ENCODE measurements at places on chromosomes 3 and 15.

- no peak for DNase-seq
These were observed 23.9 kb downstream of the PLXNB1 start for GRCh38 chr3:48405971-48406370.

- no peak for DNase-seq
These were observed 242.6 kb upstream of the THBS1 start for GRCh38 chr15:39338251-39338650.

DNA sequence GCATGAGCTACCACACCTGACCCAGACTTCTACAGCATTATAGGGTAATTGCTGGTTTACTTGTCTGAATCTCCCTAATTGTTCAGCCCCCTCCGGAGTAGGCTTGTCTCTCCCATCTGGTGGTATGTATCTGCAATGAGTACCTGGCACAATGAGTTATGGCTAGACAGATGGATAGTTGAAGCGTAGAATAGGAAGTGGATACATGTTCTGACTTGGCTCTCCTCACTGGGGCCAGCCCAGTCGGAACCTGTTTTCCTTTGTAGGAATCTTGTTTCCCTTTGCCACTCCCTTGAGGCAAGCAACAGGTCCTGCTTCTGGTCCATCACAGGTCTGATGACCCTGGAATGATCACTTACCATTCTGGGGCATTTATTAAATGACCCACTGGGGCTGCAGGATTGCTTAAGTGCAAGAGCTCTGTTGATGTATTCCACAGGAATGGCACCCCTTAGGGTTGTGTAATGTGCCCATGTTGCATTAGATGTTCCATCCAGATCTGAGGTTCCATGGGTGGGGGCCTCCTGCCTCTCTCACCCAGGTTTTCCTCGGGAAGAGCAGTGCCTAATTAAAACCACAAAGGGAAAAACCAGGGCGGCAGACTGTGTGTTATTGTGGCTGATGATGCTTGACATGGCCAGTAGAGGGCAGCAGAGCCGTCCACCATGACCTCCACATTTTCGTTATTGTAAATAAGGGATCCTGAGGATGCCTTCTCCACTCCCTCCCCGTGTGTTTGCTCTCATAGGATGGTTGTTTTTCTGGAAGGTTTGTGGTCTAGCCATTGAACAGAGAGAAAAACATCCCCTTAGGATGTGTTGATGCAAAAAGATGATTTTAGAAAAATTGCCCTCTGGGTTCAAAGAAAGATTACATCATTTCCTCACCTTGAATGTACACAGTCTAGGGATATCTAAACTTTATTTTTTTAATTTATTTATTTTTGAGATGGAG is 58.0 kb downstream of the CMTM8 start:
- DNase-seq, result peak; percentile 16

- no peak for DNase-seq
These were observed 22.8 kb downstream of the TTC14 start for GRCh38 chr3:180624714-180625113.

- DNase-seq, result no peak
These were observed 16.7 kb upstream of the PPP1R2 start for GRCh38 chr3:195559723-195560409.

GRCh38 chr15:85440451-85440850 is 60.0 kb downstream of the AKAP13 start:
- no peak for DNase-seq

- no peak for DNase-seq
These were observed 17.7 kb downstream of the CRTAP start for GRCh38 chr3:33131331-33132018.

- no peak for DNase-seq
These were observed 193.7 kb upstream of the MME start for GRCh38 chr3:154886437-154886836.

DNA sequence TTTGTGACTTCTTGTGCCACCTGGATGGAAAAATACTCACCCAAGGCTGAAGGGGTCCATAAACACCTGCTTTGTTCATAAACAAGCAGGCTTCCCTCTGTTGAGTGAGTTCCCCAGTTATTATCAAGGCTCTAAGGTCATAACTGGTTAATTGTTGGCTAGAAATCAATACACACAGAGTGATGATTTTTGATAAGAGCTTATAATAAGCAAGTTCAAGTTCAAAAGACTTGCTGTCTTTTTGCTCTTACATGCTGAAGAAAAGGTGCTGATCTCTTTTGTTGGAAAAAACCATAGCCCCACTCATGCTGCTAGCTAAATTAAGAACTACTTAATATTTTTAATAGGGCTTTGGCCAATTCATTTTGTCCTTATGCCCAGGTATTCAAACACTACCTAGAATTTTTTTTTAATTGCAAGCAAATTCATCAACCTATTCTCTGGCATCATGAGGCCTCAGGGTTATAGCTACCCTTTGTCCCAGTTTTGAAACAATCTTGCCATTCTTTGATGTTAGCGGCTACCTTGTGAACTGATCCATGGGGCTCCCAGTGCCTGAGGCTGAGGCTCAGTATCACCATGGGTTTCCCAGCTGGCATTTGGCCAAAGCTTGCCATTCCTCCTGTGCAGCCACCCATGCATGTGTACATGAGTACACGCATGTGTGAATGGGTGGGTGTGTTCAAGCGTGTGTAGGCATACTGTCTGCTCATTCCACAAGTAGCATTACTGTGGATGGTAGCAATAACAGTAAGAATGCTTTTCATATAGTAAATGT is 127.6 kb upstream of the LPP start:
- DNase-seq, result no peak

DNA sequence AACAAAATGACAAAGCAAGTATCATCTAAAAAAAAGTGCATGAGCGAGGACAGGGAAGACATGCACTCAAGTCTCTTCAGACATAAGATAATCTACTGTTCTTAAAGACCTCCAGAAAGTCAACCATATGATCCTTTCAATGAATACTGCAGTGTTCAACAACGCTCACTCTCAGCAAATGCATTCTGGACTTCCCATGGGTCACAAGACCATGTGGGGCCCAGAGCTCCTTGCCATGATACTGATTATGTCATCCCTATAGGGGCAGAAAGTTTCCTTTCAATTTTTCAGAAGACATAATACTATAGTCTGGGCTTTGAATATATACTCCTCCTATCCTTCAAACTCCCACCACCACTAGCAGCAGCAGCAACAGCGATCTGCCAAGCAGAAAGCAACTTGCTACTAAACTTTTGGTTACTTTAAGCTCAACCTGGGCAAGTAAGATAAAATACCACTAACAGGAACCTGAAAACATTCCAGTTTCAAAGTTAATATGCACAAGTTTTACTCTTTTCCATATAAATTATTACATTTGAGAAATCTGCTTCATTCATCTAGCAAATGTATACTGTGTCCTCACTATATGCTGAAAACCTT is 143.5 kb downstream of the ADAM10 start:
- no peak for DNase-seq

GRCh38 chr3:134132961-134133360 is 103.2 kb upstream of the SLCO2A1 start:
- DNase-seq, result no peak

GRCh38 chr3:126367316-126367805 is 10.2 kb upstream of the KLF15 start:
- DNase-seq, result no peak

DNA sequence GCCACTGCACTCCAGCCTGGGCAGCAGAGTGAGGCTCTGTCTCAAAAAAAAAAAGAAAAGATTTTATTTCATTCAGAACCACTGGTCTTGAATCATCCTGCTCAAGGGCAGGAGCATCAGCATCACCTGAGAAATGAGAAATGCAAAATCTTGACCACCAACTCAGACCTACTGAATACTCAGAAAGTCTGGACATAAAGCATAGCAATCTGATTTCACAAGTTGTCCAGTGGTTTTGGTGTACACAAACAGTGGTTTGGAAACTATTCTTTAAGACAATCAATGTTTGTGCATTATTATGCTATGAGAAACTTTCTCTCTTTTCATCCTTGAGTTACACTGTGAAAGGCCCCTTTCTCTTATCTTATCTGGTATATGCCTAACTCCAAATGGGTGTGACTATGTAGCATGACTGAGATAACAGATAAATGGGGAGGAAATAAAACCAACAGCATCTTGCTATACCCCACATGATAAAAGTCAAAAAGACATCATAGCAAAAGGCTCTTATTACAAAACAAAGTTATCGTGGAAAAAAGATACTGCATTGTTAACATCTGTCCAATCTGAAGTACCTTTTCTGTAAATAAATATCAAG is 174.2 kb upstream of the STT3B start:
- DNase-seq, result no peak

DNA sequence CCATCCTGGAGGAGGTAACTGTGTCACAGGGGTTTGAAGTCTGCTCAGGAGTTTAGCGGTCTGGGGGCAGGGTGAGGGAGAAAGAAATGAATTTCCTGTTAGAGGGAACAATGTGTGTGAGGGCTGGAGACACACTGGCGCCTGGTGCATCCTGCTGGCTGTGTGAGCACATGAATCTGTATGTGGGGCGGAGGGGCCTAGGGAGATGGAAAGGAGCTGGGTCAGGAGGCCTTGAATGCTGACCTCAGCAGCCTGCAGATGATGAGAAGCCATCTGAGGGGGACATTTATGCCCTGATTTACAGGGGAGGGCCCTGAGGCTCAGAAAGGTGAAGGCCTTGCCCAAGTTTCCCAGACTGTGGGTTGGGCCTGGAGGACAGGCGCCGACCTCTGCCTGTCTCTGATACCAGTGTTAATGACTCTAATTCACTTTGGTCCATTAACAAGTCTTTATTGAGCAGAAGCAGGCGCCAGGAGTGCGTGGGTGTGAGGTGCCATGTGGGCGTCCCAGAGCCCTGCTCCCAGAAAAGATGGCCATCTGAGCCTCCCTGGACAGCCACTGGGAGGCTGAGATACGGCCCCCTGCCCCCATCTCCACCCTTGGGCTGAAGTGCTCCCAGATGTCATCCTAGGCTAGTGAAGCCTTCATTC is 34.8 kb downstream of the LINGO1 start:
- DNase-seq, result no peak

- DNase-seq, result no peak
These were observed 532 bp downstream of the B4GALT4 start for GRCh38 chr3:119240101-119240590.
